DND-41 (cell line): ENCODE measurements at places on chromosomes 7 and 10.

DNA sequence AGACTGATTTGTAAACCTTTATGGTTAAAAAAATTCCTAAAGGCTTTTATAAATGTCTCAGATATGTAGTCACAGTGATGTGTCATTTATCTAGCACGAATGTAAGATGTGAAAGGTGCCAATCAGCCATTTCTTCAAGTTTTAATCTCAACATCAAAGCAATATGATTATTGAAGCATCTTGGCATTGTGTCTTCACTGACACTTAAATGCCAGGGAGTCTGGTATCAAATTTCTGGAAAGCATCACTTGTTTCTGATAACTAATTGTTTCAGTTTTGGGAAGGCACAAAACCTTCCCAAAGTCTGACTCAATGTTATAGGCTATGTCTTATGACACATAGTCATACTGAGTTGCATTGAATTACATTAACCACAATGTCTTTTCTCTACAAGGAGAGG is 492.0 kb upstream of the CNTNAP2 start:
- no peak for DNase-seq

GRCh38 chr7:99011341-99011705 is 132.6 kb downstream of the SMURF1 start:
- DNase-seq, result no peak

GRCh38 chr7:108083980-108084379 is 46.2 kb downstream of the LAMB4 start:
- DNase-seq, result no peak

- DNase-seq, result peak; percentile 86
Observed at GRCh38 chr10:63554657-63555056, 33.5 kb downstream of the REEP3 start.

DNA sequence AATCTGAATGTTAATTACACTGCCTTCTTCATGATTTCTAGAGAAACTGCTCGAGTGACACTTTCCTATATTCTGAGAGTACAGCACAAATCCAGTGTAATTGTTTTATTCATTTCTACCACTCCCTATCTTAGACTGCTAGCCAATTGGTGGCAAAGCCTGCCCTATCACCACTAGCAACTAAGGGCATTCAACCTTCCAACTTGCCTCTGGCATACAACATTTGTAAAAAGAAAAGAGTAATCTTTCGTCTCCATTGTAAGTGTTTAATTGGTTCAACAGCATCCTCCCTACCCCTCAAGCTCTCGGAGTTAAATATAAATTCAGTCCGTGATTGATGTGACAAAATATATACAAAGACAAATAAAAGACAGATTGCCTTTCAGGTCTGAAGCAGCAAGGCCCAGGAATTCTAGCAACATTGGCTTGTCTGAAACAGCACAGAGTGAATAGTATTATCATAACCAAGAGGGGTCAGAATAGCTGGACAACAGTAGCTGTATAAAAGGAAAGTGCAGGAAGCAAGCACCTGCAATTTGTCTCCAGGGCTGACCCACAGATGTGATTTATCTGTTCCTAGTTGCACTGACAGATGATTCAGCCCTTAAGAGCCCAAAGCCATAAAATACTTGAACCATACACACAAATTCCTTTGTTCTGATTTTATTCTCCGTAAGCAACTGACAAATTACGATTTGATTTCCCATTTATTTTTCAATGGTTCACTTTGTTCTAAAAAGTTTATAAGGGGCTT is 47.6 kb upstream of the ANKRD1 start:
- no peak for DNase-seq

GRCh38 chr10:59587083-59587755 is 122.4 kb downstream of the SLC16A9 start:
- DNase-seq, result no peak

DNA sequence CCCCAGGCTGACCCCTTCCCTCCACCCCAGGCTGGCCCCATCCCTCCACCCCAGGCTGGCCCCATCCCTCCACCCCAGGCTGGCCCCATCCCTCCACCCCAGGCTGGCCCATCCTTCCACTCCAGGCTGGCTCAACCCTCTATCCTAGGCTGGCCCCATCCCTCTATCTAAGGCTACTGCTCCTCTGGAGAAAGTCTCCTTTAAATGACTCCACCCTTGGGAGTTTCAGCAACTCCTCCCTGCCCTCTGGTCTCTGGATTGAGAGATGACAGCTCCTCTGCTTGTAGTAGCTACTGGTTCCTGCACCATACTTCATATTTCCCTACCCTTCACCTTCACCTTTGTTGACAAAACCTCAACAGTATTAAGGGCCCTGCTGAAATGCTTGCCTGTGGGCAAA is 8.5 kb downstream of the PRLHR start:
- DNase-seq, result no peak

DNA sequence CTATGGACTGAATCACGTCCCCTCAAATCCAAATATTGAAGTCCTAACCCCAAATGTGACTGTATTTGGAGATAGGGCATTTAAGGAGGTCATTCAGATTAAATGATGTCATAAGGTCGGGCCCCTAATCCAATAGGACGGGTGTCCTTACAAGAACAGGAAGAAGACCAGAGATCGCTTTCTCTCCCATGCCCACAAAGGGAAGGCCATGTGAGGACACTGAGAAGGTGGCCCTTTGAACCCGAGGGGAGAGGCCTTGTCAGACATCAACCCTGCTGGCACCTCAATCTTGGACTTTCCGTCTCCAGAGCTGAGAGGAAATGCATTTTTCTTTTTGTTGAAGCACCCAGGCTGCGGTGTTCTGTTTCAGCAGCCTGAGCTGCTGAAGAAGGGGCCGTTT is 72.3 kb upstream of the KLF6 start:
- no peak for DNase-seq
